Stimulated activated CD4-positive, alpha-beta T cell treated with anti-CD3 and anti-CD28 coated beads, Interleukin-1b, Interleukin-23, amount 100 ng/mL, for 48 hours (primary cell): ENCODE measurements at places on chromosomes 13 and 19.

DNA sequence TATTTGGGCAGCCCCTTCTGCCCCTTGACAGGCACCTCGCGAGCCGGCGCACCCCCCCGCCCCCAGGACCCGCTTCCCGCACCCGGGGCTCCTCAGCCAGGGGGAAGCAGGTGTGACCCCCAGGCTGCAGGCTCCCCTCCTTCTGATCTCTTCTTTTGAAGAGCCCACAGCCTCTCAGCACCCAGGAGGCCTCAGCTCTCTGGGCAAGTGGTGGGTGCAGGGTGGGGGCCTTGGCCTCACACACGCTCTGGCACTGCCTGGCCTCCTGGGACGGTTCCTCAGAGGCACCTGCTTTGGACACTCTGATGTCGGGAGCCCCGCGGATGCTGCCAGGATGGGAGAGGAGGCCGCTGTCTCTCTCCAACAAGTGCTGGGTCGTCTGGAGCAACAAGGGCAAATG, 1.5 kb upstream of the C13orf46 start:
- DNase-seq: no peak

GRCh38 chr13:40465015-40465390, 201.4 kb downstream of the FOXO1 start:
- DNase-seq: no peak

DNA sequence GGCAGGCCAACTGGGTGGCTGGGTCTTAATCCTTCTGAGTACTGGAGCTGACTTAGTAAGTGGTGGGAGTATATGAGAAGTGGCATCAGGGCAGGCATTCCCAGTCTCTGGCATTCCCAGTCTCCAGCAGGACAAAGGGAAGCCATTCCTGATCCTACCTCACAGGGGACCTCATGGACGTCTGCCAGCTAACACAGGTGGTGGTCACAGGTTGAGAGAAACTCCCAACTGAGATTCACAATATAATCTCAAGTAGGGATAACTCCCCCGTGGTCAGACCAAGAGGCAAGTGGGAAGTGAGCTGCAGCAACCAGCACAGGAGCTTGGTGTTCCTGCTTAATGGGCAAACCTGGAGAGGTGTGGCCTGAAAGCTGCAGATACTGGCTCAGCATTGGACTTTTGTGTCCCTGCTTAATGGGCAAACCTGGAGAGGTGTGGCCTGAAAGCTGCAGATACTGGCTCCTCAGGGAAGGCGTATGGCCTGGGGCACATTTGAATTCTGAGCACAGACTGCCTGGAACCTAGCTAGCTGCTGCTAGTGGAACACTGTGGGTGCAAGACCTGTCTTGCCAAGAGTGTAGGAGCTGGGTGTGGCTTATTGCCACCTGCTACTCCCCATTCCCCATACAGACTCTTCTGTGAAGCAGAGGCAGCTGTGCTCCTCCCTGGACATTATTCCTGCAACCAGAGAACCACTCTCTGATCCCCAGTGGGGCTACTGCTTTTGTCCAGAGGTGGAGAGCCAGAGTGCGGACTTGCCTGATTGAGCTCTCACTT, 25.9 kb upstream of the OR10H2 start:
- DNase-seq: no peak

GRCh38 chr19:12055784-12056183, 3.0 kb upstream of the ZNF878 start:
- no peak for DNase-seq

DNA sequence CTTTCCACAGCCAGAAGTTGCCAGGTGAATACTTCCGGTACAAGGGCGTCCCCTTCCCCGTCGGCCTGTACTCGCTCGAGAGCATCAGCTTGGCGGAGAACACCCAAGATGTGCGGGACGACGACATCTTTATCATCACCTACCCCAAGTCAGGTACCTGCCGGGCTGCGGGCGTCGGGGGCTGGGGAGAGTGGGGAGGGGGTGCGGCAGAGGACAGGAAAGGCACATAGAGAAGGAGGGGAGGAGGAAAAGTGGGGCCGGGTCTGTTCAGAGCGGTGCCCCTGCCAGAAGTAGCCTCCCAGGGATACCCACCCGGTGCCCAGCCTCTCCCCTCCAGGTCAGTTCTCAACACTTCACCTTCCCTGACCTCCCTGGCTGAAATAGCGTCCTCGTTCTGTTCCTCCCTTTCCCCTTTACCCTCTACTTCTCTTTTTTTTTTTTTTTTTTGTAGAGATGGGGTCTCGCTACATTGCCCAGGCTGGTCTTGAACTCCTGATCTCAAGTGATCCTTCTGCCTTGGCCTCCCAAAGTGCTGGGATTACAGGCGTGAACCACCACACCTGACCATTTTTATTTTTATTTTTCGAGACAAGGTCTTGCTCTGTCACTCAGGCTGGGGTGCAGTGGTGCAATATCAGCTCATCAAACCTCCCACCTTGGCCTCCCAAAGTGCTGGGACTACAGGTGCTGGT, 24.1 kb downstream of the SULT2B1 start:
- DNase-seq: no peak

- no peak for DNase-seq
Measured at GRCh38 chr13:114179087-114179658, at the start of gene CFAP97D2. CFAP97D2 (plus strand) TSS chr13:114179257; CDS start chr13:114179331, 74 bp downstream.

DNA sequence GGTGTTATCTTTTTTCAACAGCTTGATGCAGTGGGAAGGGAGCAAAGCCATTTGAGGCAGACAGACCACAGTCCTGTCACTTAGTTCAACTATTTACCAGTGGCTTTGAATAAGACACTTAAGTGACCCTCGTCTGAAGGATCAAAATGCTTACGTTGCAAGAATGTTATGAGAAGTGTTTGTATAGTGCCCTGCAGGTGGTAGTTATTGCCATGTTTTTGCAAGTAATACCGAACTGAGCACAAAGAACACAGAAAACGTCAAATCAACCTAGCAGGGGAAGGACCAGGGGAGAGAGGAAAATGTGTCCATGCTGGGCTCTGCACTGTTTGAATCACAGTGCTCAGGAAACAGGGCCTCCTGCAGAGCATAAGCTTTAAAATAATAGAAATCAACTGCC, 2.8 kb downstream of the SOHLH2 start:
- no peak for DNase-seq

DNA sequence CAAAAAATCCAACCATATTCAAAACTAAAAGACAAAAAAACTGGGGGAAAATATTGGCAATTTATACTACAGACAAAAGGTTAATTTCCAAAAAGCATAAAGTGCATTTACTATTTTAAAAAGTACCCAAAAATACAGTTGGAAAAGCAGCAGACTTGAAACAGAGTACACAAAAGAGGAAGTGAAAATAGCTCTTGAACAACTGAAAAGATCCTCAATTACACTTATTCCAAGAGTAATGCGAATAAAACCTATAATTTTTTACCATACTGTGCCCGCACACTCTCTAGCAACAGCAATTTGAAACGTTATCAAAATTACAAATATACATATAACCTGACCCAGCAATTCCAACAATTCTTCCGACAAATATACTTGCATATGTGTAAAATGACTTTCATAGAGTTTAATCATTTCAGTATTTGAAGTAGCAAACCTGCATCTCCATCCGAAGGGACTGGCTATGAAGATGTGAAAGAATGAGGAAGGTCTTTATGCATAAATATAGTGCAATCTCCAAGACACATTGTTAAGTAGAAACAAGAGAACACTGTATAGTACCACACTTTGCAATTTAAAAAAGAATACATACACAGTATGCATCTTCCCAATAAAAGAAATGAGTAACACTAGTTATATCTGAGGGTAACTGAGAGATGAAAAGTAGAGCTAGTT, 25.4 kb downstream of the ALG5 start:
- DNase-seq: no peak

GRCh38 chr19:28400953-28401671, 811.8 kb downstream of the UQCRFS1 start:
- DNase-seq: no peak

DNA sequence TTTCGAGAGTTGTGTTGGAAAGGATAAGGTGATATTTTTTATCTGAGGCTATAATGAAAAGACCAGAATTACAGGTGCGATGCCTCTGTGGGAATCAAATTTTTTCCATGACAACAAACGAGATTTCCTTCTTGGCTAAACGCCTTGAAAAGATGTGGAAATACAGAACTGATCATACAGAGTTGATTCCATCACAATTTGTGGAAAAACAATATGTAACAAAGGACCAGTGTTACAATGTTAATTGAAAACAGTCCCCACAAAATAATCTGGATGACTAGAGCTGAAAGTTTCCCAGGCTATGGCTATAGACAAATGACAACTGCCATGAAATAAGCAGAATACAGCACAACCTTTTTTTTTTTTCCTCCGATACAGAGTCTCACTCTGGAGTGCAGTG, 628.9 kb downstream of the DIAPH3 start:
- no peak for DNase-seq

GRCh38 chr13:31946091-31946770, 85.3 kb upstream of the FRY start:
- no peak for DNase-seq
